ENCODE measurements at places on chromosomes 12 and 14.

GRCh38 chr12:7411343-7411742 is 32.6 kb downstream of the CD163L1 start:
- DNase-seq = no peak

GRCh38 chr12:29053567-29053966 is 95.5 kb upstream of the FAR2 start:
- no peak for DNase-seq

DNA sequence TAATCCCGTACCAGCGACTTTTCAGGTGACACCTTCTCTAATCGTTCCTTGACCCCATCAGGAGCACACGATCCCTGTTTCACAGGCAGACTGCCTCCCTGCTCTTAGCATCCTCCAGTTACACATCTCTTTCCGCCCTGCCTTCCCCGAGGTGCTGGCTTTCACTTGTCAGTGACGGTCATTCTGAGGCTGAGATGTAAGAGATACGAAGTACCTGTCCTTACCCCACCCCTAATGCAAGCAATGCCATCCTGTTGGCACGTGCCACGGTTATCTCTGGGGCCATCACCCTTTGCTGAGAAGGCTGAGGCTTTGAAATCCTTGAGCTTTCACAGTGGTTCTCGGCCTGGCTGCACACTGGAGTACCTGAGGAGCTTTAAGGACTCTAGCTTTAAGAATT is 24.4 kb downstream of the B4GALNT3 start:
- no peak for DNase-seq

DNA sequence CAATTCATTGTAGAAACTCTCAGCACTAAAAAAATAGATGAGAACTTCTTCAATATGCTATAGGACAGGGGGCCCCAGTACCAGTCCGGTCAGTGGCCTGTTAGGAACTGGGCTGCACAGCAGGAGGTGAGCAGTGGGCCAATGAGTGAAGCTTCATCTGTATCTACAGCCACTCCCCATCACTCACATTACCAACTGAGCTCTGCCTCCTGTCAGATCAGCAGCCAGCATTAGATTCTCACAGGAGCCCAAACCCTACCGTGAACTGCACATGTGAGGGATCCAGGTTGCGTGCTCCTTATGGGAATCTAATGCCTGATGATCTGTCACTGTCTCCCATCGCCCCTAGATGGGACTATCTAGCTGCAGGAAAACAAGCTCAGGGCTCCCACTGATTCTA is 15.7 kb upstream of the ANO2 start:
- no peak for DNase-seq

- DNase-seq = no peak
Observed at GRCh38 chr12:18139989-18140596, 50.1 kb upstream of the RERGL start.

DNA sequence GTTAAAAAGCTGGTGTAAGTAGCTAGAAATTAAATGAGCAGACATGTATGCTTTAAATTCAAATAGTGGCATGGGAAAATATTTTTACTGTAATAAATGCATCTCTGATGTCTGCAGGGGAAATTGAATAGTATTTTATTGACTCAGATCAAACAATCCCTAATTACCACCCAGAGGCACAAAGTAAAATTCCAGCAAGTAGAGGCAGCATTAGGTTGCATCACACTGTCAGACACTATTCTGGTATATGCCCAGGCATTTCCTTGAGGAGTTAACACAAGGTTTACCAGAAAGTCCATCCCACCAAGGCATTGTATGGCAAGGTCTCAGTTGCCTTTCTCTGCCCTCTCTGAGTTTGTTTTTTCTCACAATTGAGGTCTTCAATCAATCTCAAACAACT is 201.6 kb upstream of the KITLG start:
- DNase-seq = no peak

Measured in GM18507 (cell line).